SK-N-SH (cell line): ENCODE measurements at places on chromosomes 13 and 19.

DNA sequence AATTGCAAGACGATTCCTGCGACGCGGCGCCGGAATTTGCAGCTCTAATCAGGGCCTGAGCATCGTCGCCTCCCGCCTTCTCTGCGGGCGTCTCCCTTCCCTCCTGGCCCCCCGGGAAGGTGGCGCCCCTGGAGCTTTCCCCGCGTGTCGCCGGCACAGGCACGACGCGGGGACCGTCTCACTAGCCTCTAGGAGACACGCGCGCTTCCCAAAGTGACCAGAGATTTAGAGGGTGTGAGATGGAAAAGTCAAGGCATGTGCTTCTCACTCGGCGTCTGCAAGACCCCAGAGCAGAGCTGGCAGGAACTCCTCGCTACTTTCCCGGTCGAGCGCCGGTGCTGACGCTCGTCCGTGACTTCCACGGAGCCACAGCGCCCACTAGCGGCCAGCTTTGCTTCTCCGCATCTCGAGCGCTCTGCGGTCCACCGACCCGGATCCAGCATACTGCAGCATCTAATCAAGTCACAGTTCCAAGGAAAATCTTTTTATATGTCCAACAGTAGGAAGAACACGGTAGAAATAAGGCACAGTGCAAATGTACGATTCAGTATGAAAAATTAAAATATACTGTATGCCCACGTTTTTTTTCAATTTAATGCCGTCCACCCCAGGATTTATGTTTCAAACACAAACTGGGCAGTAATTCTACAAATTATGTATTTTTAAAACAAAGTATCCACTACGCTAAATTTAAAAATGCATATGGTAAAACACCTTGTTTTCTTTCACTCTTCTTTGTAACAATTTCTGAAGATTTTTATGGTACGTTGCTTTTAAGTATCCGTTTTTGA, 977 bp upstream of the EFNB2 start:
- peak; percentile 81 for DNase-seq
- H3K27me3 ChIP-seq: no peaks in the 10 kb centered on the region
- H3K36me3 ChIP-seq: peaks cover 9% of the 10 kb centered on the region

DNA sequence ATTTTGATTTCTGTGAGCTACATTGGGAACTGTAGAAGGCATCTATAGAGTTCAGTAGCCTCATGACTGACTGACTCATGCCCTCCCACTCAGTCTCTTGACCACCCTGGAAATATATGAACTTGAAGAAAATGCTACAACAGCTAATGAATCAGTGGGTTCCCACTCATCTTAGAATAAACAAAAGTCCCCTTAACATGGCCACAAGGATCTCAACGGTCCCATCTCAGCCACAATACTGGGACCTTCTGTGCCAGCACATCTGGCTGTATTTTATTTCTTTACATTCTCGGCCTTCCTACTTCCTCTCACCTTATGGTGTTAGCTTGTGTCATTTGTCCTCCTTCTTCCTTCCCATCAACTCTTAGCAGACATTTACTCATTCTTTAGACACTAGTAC, 619.8 kb downstream of the DCT start:
- H3K4me3 ChIP-seq: no peak overlapping the region
- DNase-seq: no peak
- no peaks in the 10 kb centered on the region for H3K27me3 ChIP-seq

GRCh38 chr19:51026554-51026831, at the start of gene KLK11:
TSS of gene KLK11 (minus strand) at chr19:51026616. CDS start at chr19:51025631, 985 bp downstream.
- DNase-seq: no peak
- peaks cover 78% of the 10 kb centered on the region for H3K27me3 ChIP-seq

GRCh38 chr19:5104871-5105351, 136.0 kb downstream of the KDM4B start:
- no peak overlapping the region for H3K27ac ChIP-seq
- H3K4me1 ChIP-seq: peaks cover 69% of the 10 kb centered on the region
- DNase-seq: no peak
- peaks cover 4% of the 10 kb centered on the region; the same call in 1 of the 2 replicates for H3K36me3 ChIP-seq

DNA sequence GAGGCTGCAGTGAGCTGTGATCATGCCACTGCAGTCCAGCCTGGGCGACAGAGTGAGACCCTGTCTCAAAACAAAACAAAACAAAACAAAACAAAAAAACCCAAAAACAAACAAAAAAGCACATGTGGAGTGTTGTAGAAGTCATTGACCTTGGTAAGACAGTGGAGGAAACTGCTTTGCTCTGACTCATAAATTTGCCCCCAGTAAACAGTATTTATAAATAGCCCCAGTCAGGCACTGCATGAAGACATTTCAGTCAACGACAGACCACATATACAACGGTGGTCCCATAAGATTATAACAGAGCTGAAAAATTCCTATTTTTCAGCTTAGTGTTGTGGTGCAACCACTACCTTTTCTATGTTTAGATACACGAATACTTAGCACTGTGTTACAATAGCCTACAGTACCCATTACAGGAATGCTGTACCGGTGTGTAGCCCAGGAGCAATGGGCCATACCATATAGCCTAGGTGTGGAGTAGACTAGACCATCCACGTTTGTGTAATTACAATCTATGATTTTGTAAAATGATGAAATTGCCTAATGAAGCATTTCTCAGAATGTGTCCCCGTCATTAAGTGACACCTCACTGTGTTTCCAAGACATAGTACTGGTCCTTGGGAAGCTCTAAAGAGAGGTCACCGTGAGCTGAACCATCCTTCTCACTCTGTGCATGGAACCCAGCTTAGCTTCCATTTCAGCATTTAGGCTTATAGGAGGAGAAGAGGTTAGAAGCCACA, 1.1 kb downstream of the ARL11 start:
- H3K4me3 ChIP-seq: no peak overlapping the region
- no peak for DNase-seq
- H3K36me3 ChIP-seq: no peaks in the 10 kb centered on the region
- H3K27ac ChIP-seq: no peak overlapping the region
